ENCODE measurements at places on chromosomes 6 and 20. TPM values are rescaled to one million over a fixed set of nuclear protein-coding genes. Genes with fewer than 3 reads are reported as not detected.

The CGA gene
- total RNA-seq = not detected

- DNase-seq = no peak
Observed at GRCh38 chr6:142185641-142186040, 38.6 kb downstream of the VTA1 start.

- DNase-seq = no peak
Observed at GRCh38 chr6:39451831-39452230, 129.3 kb upstream of the KCNK16 start.

GRCh38 chr6:164570801-164571200 is 738.6 kb downstream of the C6orf118 start:
- DNase-seq = no peak

- peak; percentile 50 for DNase-seq
Observed at GRCh38 chr6:169173532-169174268, 79.9 kb downstream of the THBS2 start.

GRCh38 chr6:39321761-39322160 is 741 bp downstream of the KCNK16 start:
- no peak for DNase-seq

All from SJSA1 (cell line).